ENCODE measurements at places on chromosomes 13 and 19.

DNA sequence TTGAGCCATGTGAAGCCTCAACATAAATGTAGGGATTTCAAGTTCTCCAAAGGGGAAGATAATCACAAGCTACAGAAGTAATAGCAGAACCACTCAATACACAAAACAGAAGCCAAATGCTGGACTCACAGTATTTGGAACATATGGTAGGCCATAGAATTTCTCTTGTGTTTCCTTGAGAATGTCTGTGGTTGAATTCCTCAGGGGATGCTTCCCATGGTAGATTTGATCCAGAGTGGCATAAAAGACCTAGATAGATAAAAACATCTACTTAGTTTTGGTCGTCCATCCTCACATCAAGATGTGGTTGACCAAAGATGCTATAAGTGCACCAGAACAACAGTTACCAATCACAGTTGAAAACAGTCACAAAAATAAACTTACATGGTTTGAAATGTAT is 83.4 kb downstream of the MIPEP start:
- no peak for DNase-seq
- H3K4me3 ChIP-seq = no peak overlapping the region
- no peak overlapping the region for H3K27ac ChIP-seq
- H3K4me1 ChIP-seq = peaks cover 4% of the 10 kb centered on the region
- H3K27me3 ChIP-seq = no peaks in the 10 kb centered on the region

- no peak for DNase-seq
- H3K4me1 ChIP-seq = no peaks in the 10 kb centered on the region
- no peaks in the 10 kb centered on the region for H3K27me3 ChIP-seq
- H3K27ac ChIP-seq = no peak overlapping the region
- peaks cover 13% of the 10 kb centered on the region for H3K36me3 ChIP-seq
These were observed 10.5 kb downstream of the CDADC1 start for GRCh38 chr13:49258089-49258796.

DNA sequence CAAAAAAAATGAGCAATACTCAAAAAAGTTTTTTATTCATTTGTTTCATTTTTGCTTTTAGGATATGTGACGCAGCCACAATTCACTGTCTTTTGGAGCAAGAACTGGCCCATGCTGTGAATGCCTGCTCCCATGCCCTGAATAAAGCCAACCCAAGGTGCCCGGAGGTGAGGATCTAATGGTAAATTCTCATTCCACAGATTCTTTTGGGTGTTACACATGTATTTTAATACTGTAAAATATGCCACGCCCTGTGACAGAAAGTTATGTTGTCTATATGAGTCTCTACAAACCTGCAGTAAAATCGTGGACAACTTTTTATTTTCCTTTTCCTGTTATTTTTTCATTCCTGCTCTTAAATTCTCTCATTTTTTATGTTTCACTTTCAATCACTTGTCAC is 57.5 kb upstream of the AKAP11 start:
- H3K27me3 ChIP-seq = no peaks in the 10 kb centered on the region
- H3K27ac ChIP-seq = no peak overlapping the region
- no peak for DNase-seq

DNA sequence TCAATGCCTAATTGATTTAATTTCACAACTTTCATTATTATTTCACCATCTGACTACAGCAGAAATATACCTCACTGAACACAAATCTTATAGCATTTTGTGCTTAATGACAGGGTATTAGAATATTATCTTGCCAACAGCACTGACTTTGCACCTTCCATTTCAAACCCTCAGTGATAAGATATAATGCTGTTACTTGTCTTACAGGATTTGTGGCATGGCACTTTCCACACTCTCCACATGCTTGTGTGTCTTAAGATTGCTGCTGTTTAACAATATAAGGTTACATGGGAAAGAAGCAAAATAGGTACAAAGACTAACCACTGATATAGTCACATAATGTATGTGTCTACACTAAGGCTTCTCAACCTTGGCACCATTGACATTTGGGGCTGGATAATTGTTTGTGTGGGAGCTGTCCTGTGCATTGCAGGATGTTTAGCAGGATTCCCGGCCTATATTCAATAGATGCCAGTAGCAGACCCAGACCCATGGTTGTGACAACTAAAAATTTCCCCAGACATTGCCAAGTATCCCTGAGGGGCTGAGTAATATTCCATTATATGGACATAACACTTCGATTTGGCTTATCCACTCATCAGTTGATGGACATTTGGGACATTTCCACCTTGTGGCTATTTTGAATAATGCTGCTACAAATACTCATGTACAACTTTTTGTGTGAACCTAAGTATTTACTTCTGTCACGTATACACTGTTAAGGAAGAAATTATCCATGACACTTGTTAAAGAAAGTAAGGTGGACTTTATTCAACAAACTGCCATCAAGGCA is 5.7 kb upstream of the DIAPH3 start:
- no peak overlapping the region for H3K4me3 ChIP-seq
- no peak for DNase-seq
- peaks cover 11% of the 10 kb centered on the region for H3K4me1 ChIP-seq
- H3K36me3 ChIP-seq = no peaks in the 10 kb centered on the region
- H3K27me3 ChIP-seq = peaks cover 3% of the 10 kb centered on the region
- H3K27ac ChIP-seq = peak overlapping the region; percentile 15

GRCh38 chr13:33426131-33426530 is 140.6 kb upstream of the STARD13 start:
- H3K27me3 ChIP-seq = no peaks in the 10 kb centered on the region
- H3K36me3 ChIP-seq = peaks cover 4% of the 10 kb centered on the region
- H3K4me3 ChIP-seq = no peak overlapping the region
- no peaks in the 10 kb centered on the region for H3K4me1 ChIP-seq
- no peak overlapping the region for H3K27ac ChIP-seq
- DNase-seq = no peak

DNA sequence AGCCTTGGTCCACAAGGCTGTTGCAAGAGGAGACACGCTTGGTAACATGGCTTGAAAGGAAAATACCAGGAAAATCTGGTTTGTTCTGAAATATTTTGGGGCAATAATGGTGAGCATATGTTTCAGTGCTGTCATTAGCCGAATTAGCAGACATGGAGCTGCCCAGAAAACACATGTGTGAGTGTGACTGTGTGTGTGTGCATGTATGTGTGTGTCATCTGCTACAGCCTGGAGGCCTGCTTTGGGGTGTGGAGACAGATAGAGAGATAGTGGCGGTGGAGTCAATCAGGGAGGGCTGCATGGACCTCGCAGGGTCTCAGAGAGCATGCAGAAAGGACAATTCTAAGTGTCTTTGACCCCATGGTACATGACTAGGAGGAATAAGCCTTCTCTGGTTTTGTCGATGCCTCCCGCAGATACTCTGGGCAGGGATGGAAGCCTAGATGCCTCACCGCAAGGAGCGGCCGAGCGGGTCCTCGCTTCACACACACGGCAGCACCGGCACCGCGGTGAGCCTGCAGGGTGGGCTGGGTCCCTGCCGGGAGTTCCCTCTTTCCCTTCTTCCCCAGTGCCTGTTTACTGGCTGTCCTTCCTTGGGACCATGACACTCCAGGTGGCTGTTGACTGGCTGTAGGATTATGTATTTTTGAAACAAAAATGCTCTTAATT is 3.5 kb downstream of the KCTD15 start:
- DNase-seq = no peak
- peaks cover 5% of the 10 kb centered on the region for H3K36me3 ChIP-seq
- H3K4me1 ChIP-seq = peaks cover 19% of the 10 kb centered on the region
- no peak overlapping the region for H3K27ac ChIP-seq
- H3K4me3 ChIP-seq = peak overlapping the region; percentile 91
- H3K27me3 ChIP-seq = peaks cover 6% of the 10 kb centered on the region

DNA sequence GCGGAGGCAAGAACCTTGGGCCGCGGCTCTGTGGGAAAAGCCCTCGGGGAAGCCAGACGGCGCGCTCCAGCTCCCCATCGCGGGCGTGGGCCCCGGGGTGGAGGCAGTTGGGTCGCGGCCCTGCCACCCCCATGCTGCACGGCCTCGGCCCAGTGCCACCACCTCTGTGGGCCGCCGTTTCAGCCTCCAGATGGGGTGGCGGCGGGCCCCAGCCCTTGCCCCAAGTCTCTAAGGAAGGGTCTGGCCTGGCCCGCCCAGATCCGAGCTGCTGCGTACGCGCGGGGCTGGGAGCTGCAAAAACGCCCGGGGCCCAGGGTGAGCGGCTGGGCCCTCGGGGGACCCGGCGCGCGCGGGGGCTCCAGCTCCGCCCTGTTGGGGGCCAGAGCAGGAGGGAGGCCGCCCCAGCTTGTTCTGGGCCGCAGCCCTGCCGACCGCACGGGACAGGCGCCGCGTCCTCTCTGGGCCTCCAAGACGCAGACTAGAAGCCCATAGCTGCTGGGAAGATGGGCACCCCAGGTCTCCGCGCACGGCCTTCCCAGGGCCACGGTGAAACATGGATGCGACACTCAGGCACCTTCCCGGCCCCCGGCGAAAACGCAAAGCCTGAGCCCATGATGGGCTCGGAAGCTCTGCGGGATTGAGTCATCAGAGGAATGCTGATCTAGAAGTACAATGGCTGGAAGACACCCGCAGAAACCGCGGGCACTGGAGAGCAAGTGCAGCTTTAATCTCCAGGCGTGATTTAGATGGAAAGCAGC is 110.1 kb downstream of the KCTD15 start:
- H3K36me3 ChIP-seq = no peaks in the 10 kb centered on the region
- no peak for DNase-seq
- H3K27me3 ChIP-seq = peaks cover 60% of the 10 kb centered on the region
- H3K4me3 ChIP-seq = peak overlapping the region; percentile 29
- peaks cover 15% of the 10 kb centered on the region for H3K4me1 ChIP-seq

- no peaks in the 10 kb centered on the region for H3K36me3 ChIP-seq
- no peak overlapping the region for H3K4me3 ChIP-seq
- peaks cover 92% of the 10 kb centered on the region for H3K27me3 ChIP-seq
- H3K27ac ChIP-seq = no peak overlapping the region
These were observed 25.4 kb downstream of the LYL1 start for GRCh38 chr19:13077240-13077639.

- no peak overlapping the region for H3K27ac ChIP-seq
- H3K4me3 ChIP-seq = no peak overlapping the region
- DNase-seq = no peak
- H3K36me3 ChIP-seq = no peaks in the 10 kb centered on the region
- peaks cover 12% of the 10 kb centered on the region for H3K27me3 ChIP-seq
These were observed 60.0 kb downstream of the FLT1 start for GRCh38 chr13:28434926-28435325.

DNA sequence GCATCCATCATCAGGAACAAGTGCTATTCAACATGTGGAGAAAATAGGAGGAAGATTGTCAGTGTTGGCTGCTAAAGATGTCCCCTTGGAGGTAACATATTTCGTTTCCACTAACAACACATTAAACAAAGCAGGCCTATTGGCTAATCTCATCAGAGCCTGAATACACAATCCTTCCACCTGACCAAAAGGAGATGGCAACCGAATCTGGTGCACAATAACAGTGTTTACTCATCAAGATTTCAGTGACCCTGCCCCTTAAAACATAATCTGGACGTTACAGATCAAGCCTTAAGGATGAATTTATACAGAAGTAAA is 582.5 kb downstream of the EFNB2 start:
- H3K27ac ChIP-seq = no peak overlapping the region
- H3K36me3 ChIP-seq = no peaks in the 10 kb centered on the region
- no peaks in the 10 kb centered on the region for H3K27me3 ChIP-seq

DNA sequence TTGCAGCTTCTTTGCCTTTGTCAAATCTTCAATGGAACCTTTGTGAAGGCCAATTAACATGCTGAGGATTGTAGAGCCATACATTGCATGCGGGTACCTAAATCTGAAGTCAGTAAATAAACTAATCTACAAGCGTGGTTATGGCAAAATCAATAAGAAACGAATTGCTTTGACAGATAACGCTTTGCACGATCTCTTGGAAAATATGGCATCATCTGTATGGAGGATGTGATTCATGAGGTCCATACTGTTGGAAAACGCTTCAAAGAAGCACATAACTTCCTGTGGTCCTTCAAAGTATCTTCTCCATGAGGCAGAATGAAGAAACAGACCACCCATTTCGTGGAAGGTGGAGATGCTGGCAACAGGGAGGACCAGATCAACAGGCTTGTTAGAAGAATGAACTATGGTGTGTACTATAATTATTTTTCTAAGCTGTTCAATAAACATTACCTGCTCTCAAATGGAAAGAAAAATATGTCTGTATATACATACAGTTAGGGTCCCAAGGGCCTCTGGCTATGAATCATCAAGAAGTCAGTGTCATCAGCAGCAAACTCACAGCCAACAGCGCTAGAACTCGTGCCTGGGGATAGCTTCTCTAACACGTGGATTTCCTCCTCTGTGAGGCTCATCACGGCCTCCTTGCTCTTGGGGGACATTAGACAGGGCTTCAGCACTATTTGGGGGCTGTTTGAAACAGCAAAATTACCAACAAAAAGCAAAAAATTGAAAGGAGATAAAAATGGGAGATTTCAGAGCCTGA is 2.9 kb upstream of the CD70 start:
- peaks cover 11% of the 10 kb centered on the region for H3K4me1 ChIP-seq
- H3K27ac ChIP-seq = no peak overlapping the region
- no peak for DNase-seq
- H3K4me3 ChIP-seq = no peak overlapping the region

GRCh38 chr13:113035213-113035800 is 66.3 kb downstream of the MCF2L start:
- H3K27ac ChIP-seq = no peak overlapping the region
- H3K36me3 ChIP-seq = peaks cover 25% of the 10 kb centered on the region
- H3K4me3 ChIP-seq = no peak overlapping the region
- DNase-seq = no peak
- H3K27me3 ChIP-seq = peaks cover 2% of the 10 kb centered on the region

GRCh38 chr19:5281588-5281987 is 59.0 kb downstream of the PTPRS start:
- peaks cover 5% of the 10 kb centered on the region for H3K36me3 ChIP-seq
- no peaks in the 10 kb centered on the region for H3K4me1 ChIP-seq
- no peak overlapping the region for H3K4me3 ChIP-seq
- H3K27ac ChIP-seq = no peak overlapping the region
- no peaks in the 10 kb centered on the region for H3K27me3 ChIP-seq

DNA sequence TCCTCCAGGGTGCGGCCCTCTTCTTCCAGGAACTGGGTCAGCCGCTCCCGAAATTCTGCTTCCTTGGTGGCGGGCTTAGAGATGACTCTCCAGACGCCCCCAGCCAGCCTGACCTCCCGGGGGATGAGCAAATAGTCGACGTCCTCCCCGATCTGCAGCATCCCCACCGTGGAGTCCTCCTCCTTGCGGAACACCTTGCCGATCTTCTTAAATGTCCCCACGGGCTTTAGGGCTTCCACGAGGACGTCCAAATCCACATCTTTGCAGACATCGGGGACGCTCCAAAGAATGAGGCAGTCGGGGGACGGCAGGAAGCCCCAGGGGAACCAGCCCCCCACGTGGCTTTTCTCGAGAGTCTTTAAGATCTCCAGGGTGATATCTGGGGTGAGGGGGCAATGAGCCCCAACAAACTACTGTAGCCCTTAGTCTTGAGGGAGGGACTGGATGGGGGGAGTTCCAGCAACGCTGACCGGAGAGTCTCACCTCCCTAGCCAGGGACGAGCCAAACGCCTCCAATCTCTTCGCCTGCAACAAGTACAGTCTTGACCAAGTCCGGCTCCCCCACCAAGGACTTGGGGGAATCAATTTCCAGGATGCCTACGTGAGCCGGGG is 608 bp downstream of the CCDC8 start:
- peak overlapping the region; percentile 96 for H3K4me3 ChIP-seq
- H3K27me3 ChIP-seq = peaks cover 15% of the 10 kb centered on the region
- H3K4me1 ChIP-seq = peaks cover 76% of the 10 kb centered on the region
- H3K36me3 ChIP-seq = peaks cover 6% of the 10 kb centered on the region
- H3K27ac ChIP-seq = peak overlapping the region; percentile 95

- H3K27me3 ChIP-seq = no peaks in the 10 kb centered on the region
- no peak overlapping the region for H3K27ac ChIP-seq
- H3K4me3 ChIP-seq = no peak overlapping the region
- no peak for DNase-seq
- H3K36me3 ChIP-seq = peaks cover 7% of the 10 kb centered on the region
These were observed 88.7 kb upstream of the USP29 start for GRCh38 chr19:57031106-57031505.

- no peak overlapping the region for H3K4me3 ChIP-seq
- DNase-seq = no peak
- peak overlapping the region; percentile 44 for H3K27ac ChIP-seq
- no peaks in the 10 kb centered on the region for H3K36me3 ChIP-seq
These were observed 2.0 kb downstream of the ELF1 start for GRCh38 chr13:41017159-41017558.
